ENCODE measurements at places on chromosomes 13 and 19.

- no peak for DNase-seq
Observed at GRCh38 chr19:53771144-53771543, 53.0 kb downstream of the NLRP12 start.

- DNase-seq, result no peak
Observed at GRCh38 chr19:56101095-56101494, 20.0 kb downstream of the ZNF787 start.

DNA sequence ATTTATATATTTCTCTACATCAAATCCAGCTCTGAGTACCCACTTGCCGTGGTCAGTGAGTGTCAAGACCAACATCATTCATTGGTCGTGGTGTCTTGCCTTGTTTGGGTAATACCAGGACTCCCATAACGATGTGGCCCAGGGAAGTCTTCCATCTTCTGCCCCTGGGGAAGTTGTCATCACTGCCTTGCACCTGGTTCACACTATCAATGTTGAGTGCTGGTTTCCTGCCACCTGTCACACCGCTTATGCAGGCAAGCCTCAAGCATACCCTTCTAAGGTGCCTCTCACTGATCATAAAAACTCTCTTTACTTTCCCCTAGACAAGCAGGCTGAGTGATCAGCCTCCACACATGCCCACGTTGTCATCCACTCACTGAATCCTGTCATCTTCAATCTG, 382.4 kb downstream of the KCTD12 start:
- DNase-seq, result no peak

- no peak for DNase-seq
Observed at GRCh38 chr13:102847272-102848234, 1.7 kb downstream of the ERCC5 start.

DNA sequence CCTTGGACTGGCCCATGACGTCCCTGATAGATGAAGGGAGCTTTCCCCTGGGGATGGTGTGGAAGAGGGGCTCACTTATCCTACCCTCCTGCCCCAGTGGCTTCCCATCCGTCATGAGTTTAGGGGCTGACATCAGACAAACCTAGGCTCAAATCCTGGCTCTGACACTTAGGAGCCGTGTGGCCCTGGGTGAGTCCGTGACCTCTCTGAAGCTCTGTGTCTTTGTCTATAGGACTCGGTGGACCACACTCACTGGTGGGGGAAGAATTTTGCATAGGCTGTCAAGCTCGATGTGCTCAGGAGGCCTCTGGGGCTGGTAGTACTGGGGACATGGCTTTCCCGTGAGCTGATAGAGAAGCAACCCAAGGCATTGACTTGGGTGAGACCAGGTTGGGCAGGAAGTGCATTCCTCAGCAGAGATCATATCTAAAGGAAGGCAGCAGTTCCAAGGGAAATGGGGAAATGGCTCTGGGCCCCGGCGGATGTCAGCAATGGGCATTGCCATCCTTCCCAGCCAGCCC, 17.4 kb upstream of the AP1M2 start:
- no peak for DNase-seq

- no peak for DNase-seq
Observed at GRCh38 chr13:93794197-93794885, 567.7 kb downstream of the GPC6 start.

DNA sequence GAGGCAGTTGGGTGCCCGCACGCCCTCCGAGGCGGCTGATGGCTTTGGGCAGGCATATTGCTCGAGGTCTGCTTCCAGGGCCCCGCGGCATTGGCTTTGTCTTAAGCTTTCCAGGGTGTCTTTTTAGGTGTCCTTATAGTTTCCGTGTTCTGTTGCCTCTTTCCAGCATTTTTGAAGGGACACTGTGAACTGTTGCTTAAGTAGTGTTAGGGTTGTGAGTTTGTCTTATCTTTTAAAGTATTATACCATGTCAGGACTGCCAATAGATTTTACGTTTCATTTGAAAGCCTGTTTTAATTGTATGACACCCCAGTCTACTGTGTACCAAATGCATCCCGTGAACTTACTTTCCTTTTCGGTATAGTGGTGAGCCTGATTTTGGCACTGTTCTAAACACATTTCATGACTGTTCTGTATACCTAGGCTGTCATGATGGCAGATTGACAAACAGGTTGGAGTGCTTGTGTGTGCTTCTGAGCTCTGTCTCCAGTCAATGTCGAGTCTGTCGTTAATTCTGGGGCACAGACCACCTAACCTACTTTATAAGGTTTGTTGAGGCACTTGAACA, 656 bp downstream of the PCCA start:
- DNase-seq, result no peak

DNA sequence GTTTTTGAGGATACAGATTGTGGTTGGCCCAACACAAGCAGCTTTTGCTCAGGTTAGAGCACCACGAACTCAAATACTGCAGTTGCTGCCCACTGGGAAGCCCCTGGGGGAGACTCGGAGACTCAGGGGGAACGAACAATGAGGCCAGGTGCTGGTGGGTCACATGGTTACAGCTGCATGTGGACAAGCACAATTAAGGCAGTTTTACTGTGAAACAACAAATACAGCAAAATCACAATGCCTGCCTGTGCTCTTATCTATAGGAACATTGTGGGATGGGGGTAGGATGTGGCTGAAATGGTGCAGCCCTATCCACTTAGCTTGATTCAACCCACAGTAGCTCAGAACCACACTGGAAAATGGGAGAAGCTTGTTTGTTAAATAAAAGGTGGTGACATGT, 119.7 kb upstream of the SPATA13 start:
- no peak for DNase-seq

- no peak for DNase-seq
Observed at GRCh38 chr19:30430206-30430734, 58.1 kb downstream of the ZNF536 start.

DNA sequence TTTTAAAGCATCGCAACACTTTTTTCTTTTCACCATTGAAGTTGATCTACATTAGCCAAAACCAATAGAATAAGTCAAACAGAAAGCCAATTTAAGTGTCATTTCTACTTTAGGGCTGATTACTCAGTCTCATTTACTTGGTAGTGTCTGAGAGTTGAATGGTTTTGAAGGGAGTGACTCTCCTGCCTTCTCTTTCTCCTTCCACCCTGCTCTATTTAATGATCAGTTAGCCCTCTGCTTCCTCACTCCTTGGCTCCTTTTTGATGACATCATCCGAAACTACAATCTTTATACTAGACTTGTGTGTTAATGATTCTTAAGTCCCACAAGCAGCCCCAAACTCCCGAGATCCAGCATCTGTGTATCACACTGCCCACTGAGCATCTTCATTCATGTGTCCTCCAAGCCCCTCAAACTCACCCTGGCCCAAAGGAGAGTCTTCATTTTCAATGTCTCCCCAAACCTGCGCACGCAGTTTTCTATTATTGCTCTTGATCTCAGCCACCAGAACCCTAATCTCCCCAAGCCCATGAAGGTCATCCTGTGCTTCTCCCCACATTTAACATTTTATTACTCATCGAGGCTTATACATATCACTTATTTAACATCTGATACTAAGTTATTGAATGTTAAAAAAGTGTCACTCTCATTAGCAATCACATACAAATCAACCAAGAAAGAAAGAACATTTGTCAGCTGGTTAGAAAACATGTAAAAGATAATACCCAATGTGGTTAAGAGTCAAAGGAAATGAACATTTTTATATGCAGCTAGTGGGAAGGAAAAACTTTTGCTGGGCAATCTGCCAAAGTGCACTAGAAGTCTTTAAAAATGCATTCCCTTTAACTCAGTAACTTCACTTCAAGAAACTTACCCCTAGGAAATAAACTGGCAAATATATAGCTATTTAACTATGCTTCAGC, 32.2 kb upstream of the ARGLU1 start:
- no peak for DNase-seq

DNA sequence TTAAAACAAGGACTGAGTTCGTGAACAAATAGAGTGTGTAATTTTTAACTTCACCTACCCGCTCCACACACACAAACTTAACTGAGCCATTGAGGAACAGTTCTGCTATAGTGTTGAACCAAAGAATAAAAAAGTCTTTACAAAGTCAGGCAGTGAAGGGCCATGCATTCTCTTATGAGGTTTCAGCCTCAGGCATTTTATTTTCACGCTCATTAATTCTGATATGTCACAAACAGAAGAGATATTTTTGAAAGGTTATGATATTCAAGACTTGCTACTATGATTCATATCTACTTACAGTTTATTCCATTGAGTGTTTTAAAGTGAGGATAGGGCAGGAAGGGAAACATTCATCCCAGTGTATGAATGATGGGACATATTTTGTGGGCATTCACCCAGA, 282.2 kb downstream of the SLITRK5 start:
- no peak for DNase-seq

Measured in tibial artery (tissue), 4 donors.